ENCODE measurements at places on chromosomes 7 and 10. TPM values are rescaled to one million over a fixed set of nuclear protein-coding genes. Genes with fewer than 3 reads are reported as not detected.

TMEM26 gene
- total RNA-seq: not detected

ECD gene
- total RNA-seq: 29.1 TPM

CASP7 gene
- total RNA-seq: 22.7 TPM

ARHGAP22 gene
- total RNA-seq: 1.0 TPM

THSD7A gene
- total RNA-seq: 5.9 TPM

DNA sequence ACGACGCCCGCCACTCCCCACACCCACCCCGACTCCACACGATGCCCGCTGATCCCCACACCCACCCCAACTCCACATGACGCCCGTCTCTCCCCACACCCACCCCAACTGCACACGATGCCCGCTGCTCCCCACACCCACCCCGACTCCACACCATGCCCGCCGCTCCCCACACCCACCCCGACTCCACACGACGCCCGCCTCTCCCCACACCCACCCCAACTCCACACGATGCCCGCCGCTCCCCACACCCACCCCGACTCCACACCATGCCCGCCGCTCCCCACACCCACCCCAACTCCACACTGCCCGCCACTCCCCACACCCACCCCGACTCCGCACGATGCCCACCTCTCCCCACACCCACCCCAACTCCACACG is 317.0 kb downstream of the DNAJB6 start:
- DNase-seq: no peak

DNA sequence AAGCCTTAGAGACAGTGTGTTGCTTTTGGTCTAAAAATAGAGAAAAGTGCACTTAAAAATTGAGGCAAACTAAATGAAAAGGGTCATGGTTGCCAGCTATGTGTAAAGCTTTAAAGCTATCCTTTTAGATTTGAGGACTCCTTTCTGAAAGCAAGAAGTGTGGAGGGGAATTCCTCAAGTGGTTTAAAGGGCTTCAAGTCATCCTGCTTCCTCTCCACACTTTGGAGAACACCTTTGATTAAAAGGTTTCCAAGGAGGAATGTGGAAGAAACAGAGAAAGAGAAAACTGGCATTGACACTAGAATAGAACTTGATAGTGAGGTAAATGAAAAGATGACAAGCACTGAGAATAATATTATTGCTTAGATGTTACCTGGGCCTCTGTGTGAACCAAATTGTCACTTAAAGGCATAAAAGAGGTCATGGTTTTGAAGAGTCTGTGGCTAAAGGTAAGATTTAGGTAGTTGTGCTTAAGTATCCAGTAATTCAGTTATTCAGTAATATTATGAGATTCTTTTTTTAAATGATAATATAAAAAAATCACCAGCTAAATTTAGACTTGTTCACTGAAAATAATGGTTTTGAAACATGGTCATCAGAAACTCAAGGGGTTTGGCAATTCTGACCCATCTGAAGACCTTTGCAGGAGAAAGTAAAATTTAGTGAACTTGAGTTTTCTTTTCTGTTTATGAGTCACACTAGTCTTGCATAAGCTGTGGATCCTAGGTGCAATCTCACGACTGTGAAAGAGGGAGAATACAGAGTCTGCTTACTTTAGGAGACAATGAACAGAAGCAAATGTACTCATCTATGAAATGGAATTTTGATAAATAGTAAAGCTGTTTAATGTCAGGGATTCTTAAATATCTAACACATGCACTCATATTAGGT is 466.0 kb downstream of the KIF20B start:
- no peak for DNase-seq

- DNase-seq: no peak
Measured at GRCh38 chr7:118220583-118220982, 3.9 kb upstream of the ANKRD7 start.

DNA sequence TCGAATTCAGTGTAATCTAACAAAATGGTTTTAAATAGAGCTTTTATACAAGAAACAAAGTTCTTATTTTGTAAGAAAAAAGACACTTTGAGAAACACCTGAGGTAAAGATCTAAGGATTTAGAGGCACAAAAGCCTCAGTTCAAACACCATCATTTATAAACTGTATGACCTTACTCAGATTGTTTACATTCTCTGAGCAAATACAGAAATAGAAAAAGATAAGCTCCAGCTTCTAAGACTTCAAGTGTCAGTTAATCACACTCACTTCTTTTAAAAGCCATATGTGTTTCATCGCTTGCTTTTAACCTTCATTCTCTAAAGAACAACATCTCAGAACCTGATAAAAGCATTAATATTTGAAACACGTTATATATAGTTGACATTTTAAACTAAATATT is 27.9 kb downstream of the CADPS2 start:
- DNase-seq: no peak

GRCh38 chr7:87687653-87688254 is 59.6 kb downstream of the RUNDC3B start:
- DNase-seq: no peak

GRCh38 chr7:54663603-54664234 is 95.3 kb downstream of the SEC61G start:
- no peak for DNase-seq

DNA sequence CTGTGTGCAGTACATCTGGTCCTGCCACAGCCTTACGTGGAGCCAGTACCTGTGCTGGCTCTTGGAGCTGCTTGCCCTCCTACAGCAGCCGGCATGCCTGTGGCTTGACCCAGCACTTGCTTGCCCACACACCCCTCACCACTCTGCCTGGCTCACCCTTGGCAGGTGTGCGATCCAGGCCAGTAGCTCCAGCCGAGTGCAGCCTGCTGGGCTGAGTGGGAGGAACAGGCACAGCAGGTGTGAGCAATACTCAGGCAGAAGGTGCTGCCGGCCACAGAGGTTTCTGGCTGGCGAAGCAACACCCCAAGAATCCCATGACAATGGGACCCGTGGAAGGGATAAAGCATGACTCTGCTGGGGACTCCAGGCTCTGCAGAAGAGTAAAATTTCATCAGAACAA is 173.5 kb upstream of the ADCY1 start:
- no peak for DNase-seq

DNA sequence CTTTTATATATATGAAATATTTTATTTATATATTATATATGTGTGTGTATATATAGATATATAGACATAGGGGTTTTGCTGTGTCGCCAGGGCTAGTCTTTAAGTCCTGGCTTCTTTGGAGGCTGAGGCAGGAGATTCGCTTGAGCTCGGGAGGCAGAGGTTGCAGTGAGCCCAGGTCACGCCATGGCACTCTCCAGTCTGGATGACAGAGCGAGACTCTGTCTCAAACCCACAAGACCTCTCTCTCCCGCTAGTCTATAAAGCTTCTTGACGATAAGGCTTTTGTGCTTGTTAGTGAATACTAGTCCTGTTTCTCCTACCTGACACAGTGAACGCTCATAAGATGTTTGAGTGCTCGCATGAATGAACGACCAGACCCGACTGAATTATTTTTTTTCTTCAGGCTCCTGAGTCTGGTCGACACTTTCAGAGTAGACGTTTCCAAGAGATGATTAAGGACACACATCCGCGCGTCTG is 577 bp upstream of the DDX21 start:
- DNase-seq: peak; percentile 28

DNA sequence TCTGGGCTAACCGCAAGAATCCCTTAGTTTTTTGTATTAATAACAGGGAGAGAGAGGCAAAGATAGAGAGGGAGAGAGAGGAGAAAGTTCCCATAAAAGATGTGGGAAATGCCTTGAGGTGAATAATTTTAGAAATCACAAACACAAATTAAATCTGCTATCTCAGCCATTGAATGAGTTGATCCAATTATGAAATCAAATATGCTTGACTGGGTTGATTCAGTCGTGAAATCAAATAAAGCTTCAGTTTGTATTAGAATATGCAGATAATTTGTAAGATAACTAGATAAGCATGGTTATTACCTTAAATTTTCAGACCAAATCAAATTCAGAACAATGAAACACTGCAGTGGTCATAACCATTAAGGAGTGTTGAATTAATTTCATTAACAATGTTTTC is 68.9 kb downstream of the SEMA3A start:
- DNase-seq: no peak

DNA sequence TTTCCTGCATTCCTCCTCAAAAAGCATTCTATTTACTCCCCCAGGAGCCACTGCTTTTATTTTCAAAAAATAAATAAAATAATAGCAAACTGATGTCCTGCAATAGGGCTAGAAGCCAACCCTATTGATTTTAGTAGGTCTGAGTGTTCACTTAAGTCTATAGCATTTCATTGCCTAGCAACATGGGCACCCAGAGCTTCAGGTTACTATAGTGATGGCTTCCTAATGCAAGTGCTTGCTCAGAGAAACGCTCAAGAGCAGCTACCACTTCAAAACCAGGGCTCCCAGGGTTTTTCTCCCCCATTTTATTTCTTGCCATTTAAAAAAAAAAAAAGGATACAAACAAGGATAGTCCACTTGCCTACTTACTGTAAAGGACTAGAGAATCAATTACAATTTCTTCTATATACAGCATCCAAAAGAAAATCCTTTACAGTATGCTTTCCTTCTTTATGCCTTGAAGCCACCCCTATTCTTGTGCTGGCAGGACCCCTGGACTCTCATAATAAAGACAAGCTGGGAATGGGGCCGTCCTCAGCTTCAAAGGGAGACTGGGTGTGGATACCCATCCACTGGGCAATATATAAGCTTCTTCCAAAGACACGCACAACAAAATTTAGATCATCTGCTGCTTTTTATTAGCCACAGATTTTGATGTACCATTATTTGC is 133.3 kb downstream of the VPS41 start:
- DNase-seq: no peak

- DNase-seq: no peak
Measured at GRCh38 chr10:78802866-78803265, 265.9 kb upstream of the ZMIZ1 start.

- DNase-seq: peak; percentile 28
Measured at GRCh38 chr10:96578633-96579032, 8.2 kb downstream of the TM9SF3 start.

DNA sequence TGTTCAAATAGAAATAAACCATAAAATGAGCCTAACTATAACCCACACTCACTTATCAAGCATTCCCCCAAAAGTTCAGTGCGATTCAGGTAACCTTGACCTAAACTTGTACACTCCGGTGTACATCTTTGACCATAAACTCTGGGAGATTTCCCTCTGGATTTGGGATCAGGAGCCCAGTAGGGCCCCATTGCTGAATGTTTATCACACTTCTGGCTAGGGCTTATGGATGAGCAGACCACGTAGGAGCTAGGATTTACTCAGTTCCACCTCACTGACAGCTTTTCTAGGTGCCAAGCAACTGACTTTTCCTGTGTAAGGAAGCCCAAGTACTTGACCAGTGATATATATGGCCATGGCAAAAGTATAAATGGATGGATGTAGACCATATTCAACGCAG is 113.7 kb downstream of the SVOPL start:
- DNase-seq: no peak

GRCh38 chr7:135840591-135840990 is 92.0 kb upstream of the FAM180A start:
- no peak for DNase-seq

DNA sequence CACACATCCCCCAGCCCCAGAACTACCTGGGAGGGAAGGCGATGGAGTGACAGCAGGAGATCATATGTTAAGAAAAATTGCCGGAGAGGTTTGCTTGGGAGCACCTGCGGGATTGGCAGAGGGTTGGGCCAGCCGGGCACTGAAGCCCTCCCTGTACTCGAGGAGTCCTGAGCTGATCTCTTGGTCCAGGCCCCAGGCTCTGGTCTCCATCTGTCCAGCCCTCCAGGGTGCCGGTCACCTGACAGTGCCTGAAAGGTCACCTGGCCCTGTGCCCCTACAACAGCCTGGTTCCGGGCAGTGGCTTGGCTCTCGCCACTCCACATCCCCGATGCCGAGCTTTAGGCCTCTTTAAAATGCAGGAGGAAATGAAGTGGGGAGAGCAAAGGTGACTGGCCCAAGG is 47.3 kb upstream of the PCBD1 start:
- DNase-seq: no peak

- DNase-seq: no peak
Measured at GRCh38 chr10:84156768-84157167, 16.8 kb upstream of the GPR15LG start.

Data from Calu3 (cell line).